ENCODE measurements at places on chromosomes 5 and 9.

- no peak for DNase-seq
Measured at GRCh38 chr9:136017289-136018190, 56.4 kb upstream of the UBAC1 start.

- DNase-seq: no peak
Measured at GRCh38 chr9:87390361-87390760, 107.3 kb upstream of the DAPK1 start.

- DNase-seq: no peak
Measured at GRCh38 chr9:73348471-73348870, 196.8 kb downstream of the ANXA1 start.

DNA sequence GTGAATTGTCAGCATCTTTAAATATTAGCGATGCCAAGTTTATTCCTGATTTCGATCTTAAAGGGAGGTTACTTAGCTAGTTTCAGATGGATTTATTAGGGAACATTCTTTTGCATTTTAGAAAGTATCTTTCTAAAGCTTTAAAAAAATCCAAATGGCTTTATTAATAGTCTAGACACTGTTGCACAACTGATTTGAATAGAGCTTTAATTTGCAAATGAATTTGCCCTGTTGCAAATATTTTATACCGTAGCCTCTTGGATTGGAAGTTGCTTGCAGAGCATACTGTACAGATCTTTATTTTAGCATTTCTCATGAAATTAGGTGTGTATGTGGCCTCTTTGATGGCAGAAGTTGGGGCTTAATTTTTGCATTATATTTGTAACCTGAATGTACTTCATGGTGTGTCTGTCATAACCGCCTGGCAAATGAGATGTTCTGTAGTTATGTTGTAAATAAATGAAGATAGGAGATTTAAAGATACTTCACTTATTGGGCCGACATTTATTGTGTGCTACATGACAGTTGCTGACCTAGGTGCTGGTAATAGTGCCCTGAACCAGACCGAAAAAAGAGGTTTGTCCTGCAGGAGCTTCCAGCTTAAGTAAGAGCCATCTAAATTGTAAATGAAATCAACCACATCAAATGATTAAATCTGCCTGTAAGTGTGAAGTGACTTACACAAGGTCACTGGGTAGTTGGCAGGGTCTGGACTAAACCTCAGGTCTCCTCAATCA, 1.8 kb downstream of the TCERG1 start:
- DNase-seq: no peak

GRCh38 chr9:14228602-14229001, 85.3 kb downstream of the NFIB start:
- DNase-seq: no peak

DNA sequence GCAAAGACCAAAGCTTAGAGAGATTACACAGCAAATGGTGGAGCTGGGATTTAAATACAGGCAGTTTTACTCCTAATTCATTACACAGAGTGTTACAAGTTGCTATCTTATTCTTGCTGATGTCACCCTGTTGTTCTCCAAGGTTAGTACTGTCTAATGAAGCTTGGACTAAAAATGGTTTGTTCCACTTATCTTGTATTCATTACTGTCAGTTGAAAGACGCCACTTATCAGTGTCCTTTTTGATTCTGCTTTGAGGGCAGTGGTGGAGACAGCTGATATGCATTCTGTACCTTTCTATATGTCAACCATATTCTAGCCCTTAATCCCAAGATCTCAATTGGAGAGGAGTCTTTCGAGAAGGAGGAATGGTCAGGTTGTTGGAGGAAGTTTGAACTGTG, 14.0 kb upstream of the DENND4C start:
- no peak for DNase-seq

DNA sequence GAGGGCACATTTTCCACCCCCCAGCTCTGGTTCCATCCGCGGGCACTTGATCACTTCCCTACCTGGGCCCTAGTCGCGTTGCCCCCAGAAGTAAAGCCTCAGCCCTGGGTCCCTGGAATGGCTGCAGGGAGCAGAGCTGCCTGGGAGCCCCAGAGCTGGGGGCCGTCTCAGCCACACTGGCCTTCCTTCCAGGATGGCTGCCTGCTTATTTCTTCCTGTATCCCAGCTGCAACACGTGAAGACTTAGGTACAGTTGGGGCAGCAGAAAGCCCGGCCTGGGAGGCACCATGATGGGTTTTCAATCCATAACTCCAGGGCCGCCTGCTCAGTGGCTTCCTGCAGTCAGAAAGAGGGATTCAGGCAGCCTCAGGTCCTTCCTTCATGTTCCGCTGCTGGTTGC, 232.3 kb downstream of the IRX2 start:
- no peak for DNase-seq

GRCh38 chr5:62460578-62460983, 48.0 kb downstream of the IPO11 start:
- peak; percentile 21 for DNase-seq

DNA sequence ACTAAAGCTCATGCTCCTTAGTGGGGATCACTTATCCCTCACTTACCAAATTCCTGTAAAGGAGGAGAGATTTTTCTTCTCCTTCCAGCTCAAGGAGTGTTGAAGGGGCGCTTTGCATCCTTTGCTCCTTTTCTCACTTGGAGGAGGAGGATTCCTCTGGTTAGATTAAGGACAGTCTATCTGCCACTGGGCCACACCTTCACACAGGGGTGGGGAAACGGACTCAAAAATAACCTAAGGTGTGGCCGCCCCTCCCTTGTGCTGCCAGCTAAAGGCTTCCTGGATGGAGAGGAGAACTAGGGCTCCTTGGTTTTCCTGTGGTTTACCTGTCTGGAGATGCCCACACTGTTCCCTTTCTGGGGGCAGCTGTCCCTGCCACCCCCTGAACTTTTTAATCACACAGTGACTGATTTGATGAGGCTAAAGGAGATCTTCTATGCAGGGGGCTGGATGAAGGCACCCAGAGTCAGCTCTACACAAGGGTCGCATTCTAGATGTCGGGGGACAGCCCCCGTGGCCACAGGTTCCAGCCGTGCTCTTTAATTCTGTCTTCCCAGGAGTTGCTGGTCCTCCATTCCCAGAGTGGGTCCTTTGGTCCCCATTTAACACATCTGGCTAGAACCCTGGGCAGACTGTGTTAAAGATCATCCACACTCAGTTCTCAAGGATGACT, 14.4 kb downstream of the GLRX start:
- DNase-seq: no peak

DNA sequence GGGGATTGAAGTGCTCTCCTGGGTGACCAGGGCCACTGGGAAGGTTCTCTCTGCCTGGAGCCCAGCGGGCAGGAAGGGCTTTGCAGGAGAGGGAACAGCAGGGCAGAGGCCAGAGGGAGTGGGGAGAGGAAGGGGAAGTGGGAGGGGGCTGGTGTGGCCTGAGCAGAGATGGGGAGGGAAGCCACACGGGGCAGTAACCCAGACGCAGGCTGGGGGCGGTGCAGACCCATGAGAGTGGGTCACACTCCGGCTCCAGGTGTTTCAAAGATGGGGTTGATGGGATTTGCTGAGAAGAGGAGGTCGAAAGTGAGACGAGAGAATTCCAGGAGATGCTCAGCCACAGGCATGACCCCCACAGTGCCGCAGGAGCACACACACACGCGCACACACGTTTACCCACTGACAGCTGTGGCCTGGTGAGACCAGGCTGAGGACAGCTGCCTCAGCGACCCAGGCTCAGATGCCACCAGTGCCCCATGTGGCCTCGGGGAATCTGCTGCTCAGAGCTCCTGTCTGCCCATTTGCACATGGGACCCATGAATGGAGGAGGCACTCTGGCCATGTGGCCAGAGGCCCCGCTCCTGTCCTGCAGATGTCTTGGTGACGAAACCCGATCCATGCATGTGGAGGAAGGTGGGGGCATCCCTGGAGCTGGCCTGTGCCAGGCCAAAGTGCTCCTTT, 32.7 kb upstream of the FCN2 start:
- DNase-seq: no peak

GRCh38 chr5:162372256-162372655, 304.7 kb downstream of the GABRG2 start:
- no peak for DNase-seq

- DNase-seq: no peak
Measured at GRCh38 chr5:111234125-111234524, 9.9 kb downstream of the CAMK4 start.

DNA sequence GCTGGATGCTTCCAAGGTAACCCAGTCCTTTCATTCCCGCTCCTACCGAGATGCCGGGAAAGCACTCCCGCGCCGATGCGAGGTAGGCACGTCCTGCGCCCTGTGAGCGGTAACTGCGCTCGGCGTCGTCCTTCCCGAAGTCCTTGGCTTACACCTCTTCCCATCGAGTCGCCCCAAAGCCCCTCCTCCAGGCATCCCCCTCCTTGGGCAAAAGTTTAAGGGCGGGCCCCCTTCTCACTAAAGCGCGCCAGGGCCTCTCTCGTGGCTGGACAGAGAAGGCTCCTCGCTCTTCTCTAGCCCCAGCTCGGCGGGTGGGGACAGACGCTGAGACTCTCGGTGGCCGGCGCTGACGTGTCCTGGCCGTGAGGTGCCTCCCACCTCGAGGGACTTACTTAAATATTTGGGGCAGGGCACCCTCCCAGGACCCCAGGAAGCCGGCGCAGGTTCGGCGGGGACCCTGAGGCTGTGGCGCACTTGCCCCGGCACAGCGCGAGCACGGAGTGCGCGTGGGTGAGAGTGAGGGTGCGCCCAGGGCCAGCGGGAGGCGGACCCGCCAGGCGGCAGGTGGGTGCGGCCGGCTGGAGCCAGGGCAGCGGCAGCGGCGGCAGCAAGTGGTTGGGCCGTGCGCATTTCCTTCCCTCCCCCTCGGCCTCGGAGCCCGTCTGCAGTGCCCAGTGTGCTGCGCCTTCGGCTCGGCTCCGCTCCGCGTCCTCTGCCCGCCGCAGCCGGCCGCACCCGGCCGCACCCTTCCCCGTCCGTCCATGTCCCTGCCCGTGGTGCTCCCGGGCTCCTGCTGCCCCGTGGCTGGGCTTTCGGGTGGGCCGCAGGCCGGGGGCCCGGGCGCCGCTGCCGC, at the start of gene ENTREP1:
TSS of gene ENTREP1 (plus strand) at position 667 of the 853 bp plus-strand sequence. CDS start at position 762, 95 bp downstream.
- peak; percentile 14 for DNase-seq

DNA sequence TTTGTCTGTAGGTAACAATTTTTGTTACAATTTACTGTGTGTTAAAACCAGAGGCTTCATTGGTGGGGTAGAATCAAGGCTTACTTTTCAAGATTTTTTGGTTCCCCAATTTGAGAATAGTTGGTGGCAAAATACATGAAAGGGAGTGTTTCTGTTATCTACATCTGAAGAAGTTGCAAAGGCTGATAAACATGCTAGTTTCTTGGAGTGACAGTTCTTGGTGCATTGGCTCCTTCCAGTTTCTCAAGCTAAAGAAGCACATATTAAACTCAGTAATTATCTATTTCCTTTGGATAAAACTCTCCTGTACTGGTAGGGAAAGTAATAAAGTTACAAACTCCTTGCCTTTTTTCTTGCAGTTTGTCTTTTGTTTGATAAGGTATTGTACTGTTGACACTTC, 5.9 kb downstream of the MACIR start:
- no peak for DNase-seq

DNA sequence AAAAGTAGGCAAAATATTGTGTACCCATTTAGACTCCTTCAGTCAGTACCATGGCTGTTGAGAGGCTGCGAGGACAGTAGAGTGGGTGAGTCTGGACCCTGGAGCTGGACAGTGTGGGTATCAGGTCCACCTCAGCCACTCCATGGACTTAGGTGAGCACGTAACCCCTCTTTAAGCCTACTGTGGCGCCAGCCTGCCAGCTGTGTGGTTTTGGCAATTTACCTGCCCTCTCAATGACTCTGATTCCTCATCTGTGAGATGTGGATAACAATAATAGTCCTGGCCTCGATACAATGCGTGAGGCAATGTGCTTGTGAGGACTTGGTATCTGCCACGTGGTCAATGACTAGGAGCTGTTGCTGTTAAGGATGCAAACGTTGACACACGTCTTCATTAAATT, 17.9 kb downstream of the SLC1A3 start:
- no peak for DNase-seq

DNA sequence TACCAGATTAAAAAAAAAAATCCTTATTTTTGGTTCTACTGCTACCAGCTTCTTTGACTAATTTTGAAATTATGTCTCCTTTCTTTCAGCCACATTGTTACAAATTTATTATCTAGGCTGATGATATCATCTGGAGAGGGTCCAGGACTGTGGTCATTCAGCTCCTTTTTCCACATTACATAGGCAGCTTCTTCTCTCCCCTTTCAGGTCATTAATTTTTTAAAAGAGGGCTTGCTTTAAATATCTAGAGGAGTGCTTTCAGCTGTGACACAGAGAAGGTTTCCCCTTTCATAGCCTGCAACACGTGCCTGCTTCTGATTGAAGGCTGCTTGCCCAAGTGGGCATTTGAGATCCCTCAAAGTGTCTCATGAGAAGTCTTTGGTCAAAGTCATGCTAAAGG, 155.7 kb upstream of the PAPPA start:
- DNase-seq: no peak

GRCh38 chr9:87479801-87480201, 17.9 kb upstream of the DAPK1 start:
- DNase-seq: no peak

GRCh38 chr9:137672907-137673791, 54.3 kb downstream of the EHMT1 start:
- peak; percentile 49 for DNase-seq

DNA sequence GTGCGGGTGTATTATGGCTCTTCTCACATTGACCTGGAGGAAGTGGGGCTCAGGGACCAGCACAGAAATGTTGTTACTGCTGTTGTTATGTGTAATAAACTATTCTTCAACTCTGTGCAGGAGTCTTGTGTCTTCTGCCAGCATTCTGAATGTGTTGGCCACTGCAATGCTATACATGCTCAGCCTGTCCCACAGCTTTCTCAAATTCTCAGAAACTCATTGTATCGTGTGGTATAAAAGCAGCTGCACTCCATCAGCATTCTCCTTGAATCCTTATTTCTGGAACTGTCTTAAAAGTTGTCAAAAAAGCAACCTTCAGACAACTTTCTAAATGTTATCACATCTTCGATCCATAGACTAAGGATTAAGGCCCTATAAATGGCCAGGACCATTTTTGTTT, 72.0 kb downstream of the ZNF474 start:
- DNase-seq: no peak

DNA sequence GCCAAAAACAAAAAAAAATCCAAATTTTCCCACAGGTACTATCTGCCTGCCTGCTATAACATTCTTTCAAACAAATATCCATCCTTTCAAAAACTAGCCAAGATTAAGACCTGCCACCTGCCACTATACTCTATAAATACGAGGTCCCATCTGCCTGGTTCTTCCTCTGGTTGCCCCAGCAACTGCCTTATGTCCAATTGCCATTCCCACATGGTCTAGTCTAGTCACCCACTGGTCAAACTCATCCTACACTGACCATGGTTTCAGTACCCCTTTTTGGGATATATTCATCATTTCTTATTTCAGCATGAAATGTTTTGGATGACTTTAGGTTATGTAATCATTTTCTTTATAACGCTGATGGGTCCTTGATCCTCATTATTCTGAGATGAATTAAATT, 95.1 kb upstream of the CCNG1 start:
- no peak for DNase-seq

GRCh38 chr9:100111235-100111634, 12.2 kb downstream of the INVS start:
- DNase-seq: no peak

- DNase-seq: no peak
Measured at GRCh38 chr5:56164376-56164775, 68.8 kb downstream of the ANKRD55 start.

Data from NCI-H1048 (cell line).